ENCODE measurements at places on chromosomes 7 and 10.

DNA sequence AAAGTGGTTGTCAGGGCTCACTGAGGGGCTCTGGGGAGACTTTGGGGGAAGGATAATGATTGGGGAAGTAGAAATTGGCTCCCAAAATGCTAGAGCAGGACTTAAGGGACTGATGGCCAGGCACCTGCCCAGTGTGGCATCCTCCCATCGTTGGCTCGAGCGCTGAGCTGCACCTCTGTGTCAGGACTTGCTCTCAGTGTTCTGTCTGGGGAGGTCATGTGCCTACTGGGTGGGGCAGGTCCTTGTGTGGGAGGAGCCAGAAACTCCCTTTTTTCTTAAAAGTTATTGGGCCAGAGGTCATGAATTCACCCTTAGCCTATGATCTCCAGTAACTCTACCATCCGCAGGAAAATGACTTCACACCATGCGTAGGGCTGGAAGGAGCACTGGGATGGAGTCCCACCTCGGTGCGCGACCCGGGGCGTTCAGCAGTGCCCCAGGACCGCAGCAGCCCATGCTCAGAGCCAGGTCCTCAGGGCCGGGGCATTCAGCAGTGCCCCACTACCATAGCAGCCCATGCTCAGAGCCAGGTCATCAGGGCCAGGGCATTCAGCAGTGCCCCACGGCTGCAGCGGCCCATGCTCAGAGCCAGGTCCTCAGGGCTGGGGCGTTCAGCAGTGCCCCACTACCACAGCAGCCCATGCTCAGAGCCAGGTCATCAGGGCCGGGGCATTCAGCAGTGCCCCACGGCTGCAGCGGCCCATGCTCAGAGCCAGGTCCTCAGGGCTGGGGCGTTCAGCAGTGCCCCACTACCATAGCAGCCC is 221.9 kb downstream of the EBF3 start:
- no peak for DNase-seq

DNA sequence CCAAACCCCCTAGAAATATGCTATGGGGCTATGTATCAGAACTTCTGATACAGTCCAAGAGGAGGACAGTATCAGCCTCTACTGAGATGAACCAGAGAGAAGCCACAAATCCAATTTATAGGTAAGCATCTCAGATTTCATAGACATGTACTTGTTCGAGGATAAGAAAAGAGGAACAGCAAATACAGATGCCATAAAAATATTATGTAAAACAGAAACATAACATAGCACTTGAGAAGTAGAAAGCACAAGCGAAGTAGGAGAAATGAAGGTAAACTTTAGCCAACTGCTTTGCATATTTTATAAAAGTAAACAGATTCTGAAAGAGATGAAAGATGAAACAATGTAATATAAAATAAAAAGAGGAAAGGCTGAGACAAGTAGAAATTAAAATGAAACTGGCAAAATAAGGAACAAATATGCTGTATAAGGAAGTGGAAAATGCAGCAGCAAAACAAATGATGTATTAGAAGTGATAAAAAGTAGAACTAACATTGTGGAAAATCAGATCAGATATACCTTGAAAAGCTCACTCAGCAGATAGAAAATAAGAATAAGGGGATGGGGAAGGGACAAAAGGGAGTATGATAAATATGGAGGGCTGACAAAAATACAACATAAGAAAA is 135.1 kb downstream of the SKAP2 start:
- DNase-seq: no peak

DNA sequence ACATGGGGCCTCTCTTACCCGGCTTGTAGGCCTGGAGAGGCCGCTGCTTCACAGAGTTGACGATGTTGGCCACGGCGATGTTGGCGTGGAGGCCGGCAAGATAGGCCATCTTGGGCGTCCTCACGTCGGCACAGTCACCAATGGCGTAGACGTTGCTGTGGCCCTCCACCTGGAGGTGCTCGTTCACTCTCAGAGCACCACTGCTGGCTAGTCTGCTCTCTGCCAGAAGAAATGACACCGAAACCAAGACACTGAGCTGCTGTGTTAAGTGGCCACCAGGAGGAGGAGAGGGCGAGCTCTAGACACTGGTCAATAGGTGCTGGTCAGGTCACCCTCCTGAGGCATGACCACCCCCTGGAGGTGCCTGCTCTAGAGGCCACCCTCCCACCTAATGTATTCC is 17.7 kb downstream of the AIFM2 start:
- no peak for DNase-seq

DNA sequence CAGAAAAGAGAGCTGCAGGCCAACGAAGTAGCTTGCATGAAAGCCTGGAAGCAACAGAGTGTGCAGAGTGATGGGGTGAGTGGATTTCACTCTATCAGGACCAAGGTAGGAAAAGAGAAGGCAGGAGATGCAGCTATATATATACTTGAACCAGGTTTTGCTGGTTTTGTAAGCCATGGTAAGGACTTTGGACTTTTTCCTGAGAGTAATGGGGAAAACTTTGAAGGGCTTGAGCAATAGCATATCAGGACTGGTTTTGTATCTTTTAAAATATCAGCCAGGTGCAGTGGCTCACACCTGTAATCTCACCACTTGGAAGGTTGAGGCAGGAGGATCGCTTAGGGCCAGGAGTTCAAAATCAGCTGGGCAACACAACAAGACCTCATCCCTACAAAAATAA is 120.6 kb upstream of the NRP1 start:
- no peak for DNase-seq

- DNase-seq: no peak
Measured at GRCh38 chr7:48183965-48184364, 12.7 kb downstream of the ABCA13 start.

- DNase-seq: no peak
Measured at GRCh38 chr10:87053577-87054181, 33.6 kb downstream of the FAM25A start.

DNA sequence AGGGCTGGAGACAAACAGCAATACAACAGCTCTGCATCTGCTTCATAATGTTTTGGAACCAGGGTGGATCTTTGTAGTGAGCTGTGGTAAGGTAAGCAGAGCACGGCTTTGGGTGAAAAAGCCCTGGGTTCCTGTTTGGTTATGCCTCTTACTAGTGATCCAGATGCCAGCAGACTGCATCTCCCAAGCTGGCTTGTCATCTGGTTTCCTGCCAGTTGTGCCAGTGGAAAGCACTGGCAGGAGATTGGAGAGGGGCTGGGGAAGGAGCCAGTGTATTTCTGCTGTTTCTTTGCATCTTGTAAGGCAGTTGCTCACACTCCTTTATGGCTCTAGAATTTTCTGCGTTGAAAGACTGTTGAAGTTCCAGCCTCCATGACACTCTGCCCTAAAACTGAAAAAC is 137.6 kb downstream of the TSPAN12 start:
- DNase-seq: no peak

DNA sequence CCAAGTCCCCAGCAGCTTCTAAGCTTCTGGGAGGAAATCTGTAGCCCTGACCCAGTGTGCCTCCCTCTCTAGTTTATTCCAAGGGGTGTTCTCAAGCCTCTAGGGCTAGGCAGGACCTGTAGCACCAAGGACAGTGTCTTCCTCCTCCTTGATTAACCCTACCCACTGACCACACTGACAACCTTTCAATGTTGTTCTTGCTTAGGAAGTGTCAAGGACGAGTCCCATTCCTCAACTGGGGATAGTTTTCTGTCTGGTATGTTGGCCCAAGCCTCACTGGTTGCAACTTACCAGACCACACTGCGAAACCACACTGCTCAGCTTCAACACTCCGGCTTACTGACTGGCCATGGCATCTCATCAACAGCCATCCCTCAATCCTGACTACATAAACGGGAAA is 100.0 kb downstream of the RNF216 start:
- no peak for DNase-seq

DNA sequence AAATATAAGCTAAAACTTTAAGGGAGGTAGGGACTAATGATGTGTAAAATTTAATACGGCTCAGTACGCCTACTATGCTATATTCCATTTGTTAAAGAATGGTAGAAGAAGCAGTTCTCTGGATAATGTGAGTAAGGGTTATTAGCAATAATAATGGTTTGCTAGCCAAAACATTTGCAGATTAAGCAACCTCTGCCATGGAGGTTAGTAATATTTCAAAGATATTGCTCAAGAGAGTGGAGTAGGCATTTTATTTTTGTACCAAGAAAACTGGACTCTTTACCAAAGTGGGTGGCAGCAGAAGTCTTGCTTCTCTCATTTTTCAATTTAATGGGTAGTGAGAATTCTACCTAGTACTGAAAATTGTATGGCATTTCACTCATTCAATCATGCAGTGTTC is 158.9 kb upstream of the TMEM106B start:
- DNase-seq: no peak

All from stimulated activated CD8-positive, alpha-beta memory T cell treated with anti-CD3 and anti-CD28 coated beads, Interleukin-2, amount 100 ng/mL, for 1 hour (primary cell).